ENCODE measurements at places on chromosomes 2 and 18. TPM values are rescaled to one million over a fixed set of nuclear protein-coding genes. Genes with fewer than 3 reads are reported as not detected.

- no peak for DNase-seq
These were observed 37.0 kb upstream of the CASP8 start for GRCh38 chr2:201223089-201224073.

FLACC1 gene
- 1.4 TPM for polyA plus RNA-seq

DNA sequence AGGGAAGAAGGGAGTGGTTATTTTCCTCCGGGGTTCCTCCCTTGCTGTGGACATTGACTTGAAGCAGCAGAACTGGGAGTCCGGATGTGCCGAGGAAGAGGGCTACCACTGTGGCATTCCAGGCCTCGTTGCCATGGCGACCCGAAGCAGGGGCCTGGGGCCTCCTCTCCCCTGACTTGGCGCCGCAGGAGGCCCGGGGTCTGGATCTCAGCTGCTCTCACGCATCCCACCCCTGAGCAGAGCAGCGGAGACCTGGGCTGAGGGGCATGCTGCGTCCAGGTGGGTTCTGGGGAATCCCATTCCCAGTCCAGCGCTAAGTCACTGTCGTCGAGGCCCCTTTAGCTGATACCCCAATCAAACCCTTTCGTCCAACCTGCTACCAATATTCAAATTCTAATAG, 100.2 kb downstream of the BCL11A start:
- no peak for DNase-seq

DNA sequence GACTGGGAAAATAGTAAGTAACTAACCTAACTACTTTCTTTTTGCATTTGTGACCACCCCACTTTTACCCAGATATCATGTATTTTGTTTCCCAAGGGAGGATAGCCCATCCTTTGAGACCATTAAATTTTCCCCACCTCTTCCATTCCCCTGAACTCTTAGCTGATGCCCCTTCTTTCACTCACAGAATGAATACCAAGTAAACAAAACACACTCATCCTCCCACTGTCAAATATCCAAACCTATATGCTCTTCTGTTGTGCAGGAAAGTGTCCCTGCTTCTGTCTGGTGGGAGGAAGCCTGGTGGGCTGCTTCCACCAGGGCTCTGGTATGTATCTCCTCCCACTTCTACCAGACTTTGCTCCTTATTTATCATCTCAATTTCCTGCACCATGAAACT, 64.6 kb upstream of the PARD3B start:
- no peak for DNase-seq

DNA sequence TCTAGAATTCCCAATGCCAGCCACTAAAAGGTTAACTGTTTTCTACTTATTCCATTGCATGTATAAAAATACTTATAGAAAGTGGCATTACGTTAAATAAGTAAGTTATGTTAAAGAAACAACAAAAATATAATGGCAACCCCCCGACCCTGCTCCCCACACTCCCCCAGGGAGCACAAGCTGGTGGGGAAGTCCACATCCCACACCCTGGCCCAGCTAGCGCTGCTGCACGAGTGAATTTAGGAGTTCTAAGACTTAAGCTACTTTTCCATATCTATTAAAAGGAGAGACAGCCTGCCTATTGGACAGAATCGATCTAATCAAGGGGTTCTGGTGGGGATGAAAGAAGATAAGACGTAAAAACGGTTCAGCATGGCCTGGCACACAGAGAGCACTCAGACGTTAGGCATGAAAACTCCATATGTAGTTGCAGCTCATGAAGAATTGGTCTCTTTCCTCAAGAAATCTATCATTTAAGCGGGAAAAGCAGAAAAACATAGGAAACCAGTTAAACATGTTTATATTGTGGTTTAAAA, 16.6 kb downstream of the HJURP start:
- DNase-seq: no peak

DNA sequence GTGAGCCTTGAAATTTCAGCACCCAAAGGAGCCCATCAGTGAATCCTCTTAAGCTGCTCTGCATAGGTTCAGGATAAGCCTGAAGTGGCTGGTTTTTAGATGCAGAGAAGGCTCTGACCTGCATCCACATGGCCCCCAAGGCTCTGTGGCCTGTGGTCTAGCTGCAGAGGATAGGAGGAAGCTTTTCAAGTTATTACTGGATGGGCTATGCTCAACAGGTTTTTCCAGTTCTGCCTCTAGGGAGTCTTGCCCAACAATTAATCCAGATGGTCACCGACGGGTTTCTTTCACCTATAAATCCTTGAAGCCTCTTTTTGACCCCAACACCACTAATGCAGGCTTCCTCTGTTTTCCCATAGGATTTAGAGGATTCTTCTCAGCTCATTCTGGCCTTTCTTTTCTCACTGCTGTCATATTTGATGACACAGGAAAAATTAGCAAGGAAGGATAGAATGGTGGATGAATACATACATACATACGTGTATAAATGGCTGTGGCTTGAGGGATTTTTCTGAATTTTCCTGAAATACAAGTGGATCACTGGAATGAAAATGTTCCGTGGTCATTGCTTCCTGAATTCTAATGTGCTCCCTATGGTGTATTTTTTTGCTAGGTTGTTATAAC, 52.2 kb upstream of the BCL2L11 start:
- DNase-seq: no peak

DNA sequence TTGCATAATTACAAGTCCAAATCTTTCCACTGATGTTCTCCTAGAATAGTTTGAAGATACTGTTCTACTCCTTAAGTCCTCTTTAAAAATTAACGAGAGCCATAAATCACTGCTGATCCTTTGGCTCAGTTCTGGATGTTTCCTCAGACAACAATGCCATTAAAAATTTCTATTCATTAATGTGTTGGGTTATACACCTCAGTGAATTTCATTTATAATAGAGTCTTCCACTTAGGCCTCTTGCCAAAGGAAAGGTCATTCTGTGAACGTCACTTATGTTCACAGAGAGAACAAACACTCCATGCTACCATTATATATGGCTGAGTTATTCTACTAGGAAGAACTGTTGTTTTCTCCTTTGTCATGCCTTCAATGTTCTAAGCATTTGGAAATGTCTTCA, 1472.3 kb upstream of the CELF4 start:
- DNase-seq: no peak

DNA sequence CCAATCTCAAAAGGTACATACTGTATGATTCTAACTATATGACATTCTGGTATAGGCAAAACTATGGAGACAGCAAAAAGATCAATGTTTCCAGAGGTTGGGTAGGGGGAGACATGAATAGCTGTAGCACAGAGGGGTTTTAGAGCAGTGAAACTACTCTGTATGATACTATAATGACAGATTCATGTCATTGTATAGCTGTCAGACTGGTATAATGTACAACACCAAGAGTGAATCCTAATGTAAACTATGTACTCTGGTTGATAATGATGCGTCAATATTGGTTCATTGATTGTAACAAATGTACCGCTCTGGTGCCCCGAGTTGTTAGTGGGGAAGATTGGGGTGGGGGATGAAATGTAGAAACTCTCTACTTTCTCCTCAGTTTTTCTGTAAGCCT, 172.4 kb upstream of the SPOPL start:
- no peak for DNase-seq

GRCh38 chr2:105783151-105783738, 38.5 kb downstream of the NCK2 start:
- no peak for DNase-seq

TSHZ1 gene
- 36.7 TPM for polyA plus RNA-seq

DNA sequence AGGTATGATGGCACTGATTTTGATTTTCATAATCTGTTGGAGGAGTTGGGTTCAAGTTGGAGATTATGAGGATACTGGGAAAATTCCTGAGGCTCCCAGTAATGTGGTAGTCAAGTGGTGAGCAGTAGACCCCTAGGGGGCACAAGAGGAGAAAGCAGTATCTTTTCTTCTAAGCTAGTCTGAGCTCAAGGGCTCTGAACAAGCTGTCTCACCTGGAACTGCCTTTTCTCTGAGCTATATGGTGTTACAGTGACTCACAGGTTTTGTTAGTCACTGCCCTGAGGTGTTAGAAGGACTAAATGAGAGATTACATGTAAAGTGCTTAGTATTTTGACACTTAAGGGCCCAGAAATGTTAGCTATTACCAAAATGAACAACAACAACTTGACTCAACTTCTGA, 42.2 kb downstream of the CD302 start:
- DNase-seq: no peak

GRCh38 chr2:8858264-8858663, 20.9 kb upstream of the KIDINS220 start:
- no peak for DNase-seq

CCBE1 gene
- polyA plus RNA-seq: 2.0 TPM

DNA sequence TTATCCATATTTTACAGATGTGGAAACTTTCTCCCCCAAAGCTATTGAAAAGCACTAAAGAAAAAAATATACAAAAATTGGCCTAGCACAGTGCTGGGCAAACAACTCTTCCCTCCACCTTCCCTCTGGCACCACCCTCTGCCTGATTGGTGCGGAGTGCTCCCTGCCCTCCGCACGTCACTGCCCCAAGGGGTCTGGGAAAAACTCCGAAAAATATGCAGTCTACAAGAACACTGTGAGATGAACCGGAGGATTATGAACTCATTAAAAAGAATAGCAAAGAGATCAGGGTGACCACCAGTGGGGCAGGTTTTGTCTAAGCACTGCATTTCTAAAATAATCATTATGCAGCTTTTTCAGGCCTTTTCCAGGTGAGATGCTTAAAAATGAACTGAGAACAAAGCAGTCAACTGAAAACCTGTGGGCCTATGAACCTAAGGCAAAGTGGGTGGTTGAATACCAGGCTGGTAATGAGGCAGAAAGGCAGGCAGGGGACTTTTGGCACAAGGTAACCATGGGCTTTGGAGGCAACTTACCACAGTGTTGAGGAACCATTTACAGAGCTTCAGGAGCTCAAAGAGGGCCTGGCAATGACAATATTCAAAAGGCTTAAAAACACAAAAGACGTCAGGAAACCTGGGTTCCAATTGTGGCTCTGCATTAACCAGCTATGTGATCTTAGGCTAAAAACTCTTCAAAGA, 57.5 kb downstream of the AAK1 start:
- no peak for DNase-seq

CXCR1 gene
- polyA plus RNA-seq: not detected

- DNase-seq: no peak
These were observed 114.3 kb downstream of the TMEM17 start for GRCh38 chr2:62391696-62392095.

- DNase-seq: no peak
These were observed 163.6 kb upstream of the ACAA2 start for GRCh38 chr18:49976795-49977560.

MYL12B gene
- 205 TPM for polyA plus RNA-seq

DNA sequence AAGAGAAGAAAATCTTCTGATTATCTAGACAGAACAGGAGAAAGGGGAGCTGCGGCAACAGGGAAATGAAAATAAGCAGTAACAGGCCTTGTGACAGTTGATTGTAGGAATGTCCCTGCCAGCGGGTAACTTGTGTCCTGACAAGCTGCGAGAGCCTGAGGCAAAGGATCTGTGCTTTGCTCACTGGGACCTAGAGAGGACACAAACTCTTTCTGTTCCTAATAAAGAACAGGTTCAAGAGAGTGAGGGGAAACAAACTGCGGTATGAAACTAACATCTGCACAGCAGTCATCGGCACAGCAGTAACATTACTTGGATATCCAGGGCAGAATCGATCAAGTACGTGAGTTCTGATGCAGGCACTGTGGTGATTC, 103.7 kb upstream of the THOC1 start:
- DNase-seq: no peak

Data from hindlimb muscle (tissue), 1 donor.